ENCODE measurements at places on chromosomes 3 and 15. TPM values are rescaled to one million over a fixed set of nuclear protein-coding genes. Genes with fewer than 3 reads are reported as not detected.

The CYP8B1 gene
- polyA plus RNA-seq: 0.82 TPM

The CERS3 gene
- 0.38 TPM for polyA plus RNA-seq

The ECE2 gene
- not detected for polyA plus RNA-seq

The GOLGA8N gene
- polyA plus RNA-seq: 31.9 TPM

The DLL4 gene
- 7.6 TPM for polyA plus RNA-seq

The SLC9C1 gene
- 0.70 TPM for polyA plus RNA-seq

The MYO1E gene
- polyA plus RNA-seq: 142 TPM
